ENCODE measurements at places on chromosomes 1 and 21.

DNA sequence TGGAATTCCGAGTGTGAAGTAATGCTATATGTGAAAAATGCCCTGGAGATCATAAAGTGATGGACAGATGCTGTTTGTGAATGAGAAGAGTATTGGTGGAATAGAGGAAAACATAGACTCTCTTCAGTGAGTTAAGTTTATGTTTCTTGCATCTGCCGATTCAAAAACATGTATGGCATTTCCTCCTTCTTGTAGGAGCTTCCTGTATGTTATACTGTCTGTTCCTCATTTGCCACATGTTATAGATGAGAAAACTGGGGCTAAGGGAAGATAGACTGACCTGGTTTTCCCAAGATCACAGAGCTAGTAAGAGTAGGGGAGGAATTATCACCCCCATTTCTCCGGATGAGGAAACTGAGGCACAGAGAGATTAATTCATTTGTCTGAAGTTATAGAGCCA is 41.1 kb upstream of the IL20 start:
- no peak for DNase-seq

GRCh38 chr1:61531716-61532115 is 193.2 kb downstream of the TM2D1 start:
- DNase-seq, result no peak

GRCh38 chr1:208136459-208137182 is 107.6 kb downstream of the PLXNA2 start:
- no peak for DNase-seq

- DNase-seq, result no peak
Observed at GRCh38 chr1:22362626-22363402, 88.8 kb upstream of the ZBTB40 start.

- no peak for DNase-seq
Observed at GRCh38 chr21:46098303-46099141, 610 bp downstream of the COL6A2 start.

- DNase-seq, result no peak
Observed at GRCh38 chr21:31011412-31011811, 26.9 kb downstream of the KRTAP19-8 start.

DNA sequence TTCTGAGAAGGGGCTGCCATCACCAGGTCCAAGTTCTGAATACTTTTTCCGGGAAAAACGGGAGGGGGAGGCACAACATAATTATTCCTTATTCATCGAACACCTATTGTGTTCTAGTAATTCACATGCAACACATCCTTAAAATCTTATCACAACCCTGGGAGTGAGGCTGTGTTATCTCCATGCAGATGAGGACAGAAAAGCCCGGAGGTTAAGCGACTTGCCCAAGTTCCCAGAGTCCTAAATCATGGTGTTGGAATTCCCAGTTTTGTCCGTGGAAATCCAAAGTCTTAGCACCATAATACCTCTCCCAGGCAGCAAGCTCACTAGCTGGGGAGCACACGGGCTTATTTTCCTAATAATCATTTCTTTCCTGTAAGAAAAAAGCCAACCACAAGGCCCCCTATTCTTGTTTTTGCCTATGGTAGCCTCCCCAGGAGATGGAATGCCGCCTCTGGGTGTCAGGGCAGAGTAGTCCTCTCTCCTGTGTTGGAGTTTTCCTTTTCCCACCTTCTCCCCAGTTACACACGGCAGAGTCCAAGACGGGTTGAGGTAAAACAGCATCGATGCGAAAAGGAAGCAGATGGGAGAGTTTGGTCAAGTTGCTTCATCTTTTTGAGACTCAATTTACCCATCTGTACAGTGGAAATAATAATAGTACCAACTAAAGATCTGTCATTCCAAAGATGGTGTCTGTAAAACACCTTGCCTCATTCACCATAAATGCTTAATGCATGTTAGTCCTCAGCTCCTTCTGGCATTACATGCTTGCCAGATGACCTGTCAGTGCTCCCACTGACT is 228.0 kb upstream of the TMEM51 start:
- DNase-seq, result no peak

DNA sequence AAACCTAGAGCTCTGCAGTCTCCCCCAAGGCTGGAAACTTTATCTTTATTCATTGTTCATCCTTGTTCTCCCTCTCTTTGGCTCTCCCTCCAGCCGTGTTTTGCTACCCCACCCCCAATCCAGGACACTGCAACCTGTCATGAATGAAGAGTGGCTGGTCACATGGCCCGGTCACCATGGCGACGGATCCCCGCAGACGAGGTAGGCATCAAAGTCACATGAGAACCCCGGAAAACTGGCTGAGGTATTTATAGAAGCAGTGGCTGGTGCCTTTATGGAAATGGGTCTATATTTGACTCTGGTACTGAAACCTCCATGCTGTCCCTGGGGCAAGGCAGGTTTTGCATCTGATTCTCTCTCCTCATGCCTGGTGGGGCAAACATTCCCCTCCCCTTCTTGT is 13.4 kb upstream of the SLC6A17 start:
- no peak for DNase-seq

- no peak for DNase-seq
Observed at GRCh38 chr1:110464340-110464739, 13.4 kb downstream of the PROK1 start.

DNA sequence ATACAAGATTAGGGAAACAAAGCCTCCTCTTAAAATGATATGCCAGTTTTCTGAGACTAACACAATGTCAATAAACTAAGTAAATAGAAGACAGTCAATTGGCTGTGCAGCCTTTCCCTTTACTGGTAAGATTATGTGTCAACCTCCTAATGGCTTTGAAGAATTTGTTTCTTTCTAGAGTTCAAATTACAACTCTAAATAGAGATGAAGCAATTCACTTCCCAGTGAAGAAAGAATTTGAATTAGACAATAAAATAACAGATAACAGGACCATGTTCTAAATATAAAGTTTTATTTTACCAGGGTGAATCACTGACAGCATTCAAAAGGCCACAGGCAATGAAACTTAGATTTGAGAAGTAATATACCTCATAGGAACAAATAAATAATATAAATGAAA is 680.3 kb downstream of the PLA2G4A start:
- DNase-seq, result no peak

GRCh38 chr1:145702826-145703225 is 4.3 kb downstream of the PDZK1 start:
- DNase-seq, result no peak

- DNase-seq, result no peak
Observed at GRCh38 chr1:62689524-62689923, 1.3 kb upstream of the DOCK7 start.

DNA sequence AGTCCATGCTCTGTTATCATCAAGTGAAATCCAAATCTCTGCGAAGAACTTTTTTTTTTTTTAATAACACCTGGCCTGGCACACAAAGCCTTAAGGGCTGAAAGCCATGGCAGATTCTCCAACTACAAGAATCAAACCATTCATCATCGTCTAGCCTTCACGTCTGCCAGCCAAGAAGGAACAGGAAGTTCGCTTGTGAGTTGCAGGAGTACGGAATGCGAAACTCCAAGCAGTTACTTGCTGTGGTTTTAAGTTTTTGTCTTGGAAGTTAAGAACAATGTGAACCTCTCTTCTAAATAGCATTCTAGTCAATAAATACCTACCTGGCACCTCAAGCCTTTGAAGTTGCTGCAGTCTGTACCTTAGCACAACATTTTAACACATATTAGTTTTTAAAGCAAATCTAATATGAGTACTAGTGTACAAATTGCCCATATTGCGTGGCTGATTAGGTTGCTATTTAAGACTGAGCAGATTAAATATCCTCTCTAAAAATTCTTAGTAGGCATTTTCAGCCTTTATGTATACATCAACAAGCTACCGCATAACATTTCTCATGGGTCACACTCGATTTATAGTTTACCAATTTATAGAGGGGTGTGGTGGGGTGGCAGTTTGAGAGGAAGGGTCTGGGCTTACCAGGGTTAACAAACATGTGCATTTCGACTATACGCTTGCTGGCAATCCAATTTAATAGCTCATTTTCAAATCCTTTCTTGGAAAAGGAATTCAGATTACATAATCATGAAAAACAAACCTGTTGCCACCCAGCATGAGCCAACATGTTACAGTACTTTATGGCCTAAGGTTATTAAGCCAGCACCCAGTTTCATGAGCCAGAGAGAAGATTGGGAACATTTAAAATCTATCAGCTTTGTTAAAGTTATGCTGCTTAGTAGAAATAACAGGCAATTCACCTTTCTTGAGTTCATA is 22.2 kb upstream of the PTPN14 start:
- DNase-seq, result no peak

DNA sequence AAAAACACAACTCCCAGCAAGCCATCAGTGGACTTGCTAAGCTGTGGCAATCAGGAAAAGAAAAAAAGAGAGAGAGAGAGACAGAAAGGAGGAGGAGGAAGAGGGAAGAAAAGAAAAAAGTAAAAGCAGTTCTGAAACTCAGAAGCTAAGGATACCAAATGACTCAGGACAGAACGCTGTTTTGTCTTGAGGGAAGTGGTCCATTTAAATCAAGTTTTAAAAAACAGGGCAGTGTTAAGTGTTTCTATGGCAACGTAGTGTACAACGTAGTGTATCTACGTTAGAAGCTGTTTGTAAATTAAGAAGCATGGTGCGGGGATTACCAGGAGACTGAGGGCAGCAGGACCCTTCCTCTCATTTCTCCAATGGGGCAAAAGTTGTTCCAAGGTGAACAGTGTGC is 5.8 kb downstream of the ADORA3 start:
- no peak for DNase-seq

DNA sequence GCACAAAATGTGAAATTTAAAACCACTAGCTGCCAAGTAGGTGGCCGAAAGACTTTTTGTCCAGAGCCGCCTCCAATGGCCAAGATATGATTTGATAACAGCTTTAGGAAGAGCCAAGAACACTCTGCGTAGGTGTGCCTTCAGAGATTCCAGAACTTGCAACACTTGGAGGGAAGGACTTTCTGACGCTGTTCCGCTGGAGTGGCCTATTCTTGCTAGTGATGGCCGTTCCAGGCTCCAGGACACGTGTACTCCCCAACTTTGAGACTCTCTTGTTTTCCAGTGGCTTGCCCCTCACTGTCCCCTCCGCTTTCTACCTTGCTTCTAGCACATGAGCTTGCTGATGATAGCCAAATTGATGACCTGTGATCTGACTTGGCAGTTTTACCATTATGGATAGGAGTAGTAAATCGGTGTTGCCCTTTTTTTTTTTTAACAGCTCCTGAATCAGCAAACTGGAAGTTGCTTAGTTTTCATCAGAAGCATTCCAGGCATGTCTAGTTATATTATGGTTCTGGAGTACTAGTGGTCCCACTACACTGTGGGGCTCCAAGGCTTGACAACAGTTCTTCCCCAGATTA is 1.0 kb downstream of the PRDX6 start:
- DNase-seq, result no peak

DNA sequence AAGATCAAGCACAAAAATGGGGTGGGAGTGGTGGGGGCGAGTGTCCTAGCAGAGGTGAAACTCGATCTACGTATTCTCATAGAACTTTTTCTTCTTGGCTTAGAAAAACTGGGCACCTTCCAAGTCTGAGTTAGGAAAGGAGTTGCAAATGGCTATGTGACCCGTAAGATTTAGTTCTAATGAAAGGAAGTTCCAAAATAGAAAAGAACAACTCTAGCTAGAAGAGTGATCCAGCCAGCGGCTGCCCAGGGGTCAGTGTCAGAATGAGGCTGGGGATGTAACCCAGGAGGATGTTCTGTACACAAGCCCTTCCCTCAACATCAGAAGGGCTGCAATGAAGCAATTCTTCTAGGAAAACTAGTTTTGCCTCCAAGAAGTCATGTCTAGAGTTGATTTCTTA is 5.2 kb downstream of the MTARC1 start:
- DNase-seq, result no peak

Data from T-helper 2 cell (primary cell).